ENCODE measurements at places on chromosomes 6 and 20.

DNA sequence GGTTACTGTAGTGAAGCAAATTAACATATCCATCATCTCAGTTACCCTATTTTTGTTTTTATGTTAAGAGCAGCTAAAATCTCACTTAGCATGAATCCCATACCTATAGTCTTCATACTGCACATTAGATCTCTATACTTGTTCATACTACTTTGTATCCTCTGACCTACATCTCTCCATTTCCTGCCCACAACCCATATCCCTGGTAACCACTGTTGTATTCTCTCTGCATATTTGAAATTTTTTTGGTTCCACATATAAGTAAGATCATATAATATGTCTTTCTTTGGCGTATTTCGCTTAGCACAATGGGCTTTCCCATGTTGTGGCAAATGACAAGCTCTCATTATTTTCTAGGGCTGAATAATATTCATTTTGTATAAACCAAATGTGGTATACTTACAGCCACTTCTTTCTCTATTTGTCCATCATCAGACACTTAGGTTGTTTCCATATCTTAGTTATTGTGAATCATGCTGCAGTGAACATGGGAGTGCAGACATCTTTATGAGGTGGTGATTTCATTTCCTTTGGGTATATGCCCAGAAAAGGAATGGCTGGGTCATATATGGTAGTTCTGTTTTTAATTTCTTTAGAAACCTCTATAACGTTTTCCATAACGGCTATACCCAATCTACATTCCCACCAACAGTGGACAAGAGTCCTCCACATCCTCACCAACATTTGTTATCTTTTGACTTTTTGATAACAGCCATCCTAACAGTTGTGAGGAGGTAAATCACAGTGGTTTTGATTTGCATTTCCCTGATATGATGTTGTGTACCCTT lies 39.8 kb downstream of the BACH2 start:
- DNase-seq: no peak

DNA sequence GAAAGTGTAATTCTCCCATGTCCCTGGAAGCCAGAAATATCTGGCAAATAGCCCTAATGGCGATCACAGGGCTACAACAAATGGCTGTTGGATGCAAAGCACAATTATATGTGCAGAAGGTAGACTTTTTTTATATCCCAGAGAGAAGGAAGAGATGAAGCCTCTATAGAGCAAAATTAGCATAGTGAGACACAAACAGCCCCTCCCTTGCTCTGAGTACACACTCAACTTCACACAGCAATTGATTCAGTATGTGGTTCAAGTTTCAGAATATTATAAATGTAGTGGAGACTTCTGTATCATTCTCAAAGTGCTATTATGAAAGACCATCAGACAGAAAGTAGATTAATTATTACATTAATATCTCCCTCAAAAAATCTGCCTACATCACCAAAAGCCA lies 246.5 kb upstream of the TBX18 start:
- DNase-seq: no peak

GRCh38 chr6:78460711-78461110 lies 406.6 kb upstream of the IRAK1BP1 start:
- DNase-seq: no peak

GRCh38 chr6:105279463-105279862 lies 99.6 kb upstream of the POPDC3 start:
- DNase-seq: no peak

GRCh38 chr6:21648475-21649050 lies 55.0 kb downstream of the SOX4 start:
- no peak for DNase-seq

GRCh38 chr6:146581968-146582367 lies 16.8 kb upstream of the ADGB start:
- no peak for DNase-seq

DNA sequence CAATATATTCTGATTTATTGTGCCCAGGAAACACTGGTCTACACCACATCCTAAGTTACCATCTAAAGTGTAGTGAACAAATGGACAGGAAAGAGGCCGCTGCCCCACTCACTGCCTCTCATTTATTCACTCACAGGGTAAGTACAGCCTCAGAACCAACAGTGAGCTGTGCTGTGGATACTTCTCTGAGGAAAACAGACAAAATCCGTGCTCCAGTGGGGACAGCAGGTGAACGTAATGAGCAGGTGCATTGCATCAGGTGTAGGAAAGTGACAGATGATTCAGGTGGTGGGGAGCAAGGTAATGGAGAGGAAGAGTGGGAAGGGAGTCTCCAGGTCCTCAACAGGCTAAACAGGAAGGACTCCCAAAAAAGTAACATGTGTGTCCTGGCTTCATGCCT lies 8.4 kb upstream of the ULBP2 start:
- no peak for DNase-seq

- DNase-seq: no peak
Observed at GRCh38 chr6:55009131-55009530, 162.6 kb downstream of the FAM83B start.

DNA sequence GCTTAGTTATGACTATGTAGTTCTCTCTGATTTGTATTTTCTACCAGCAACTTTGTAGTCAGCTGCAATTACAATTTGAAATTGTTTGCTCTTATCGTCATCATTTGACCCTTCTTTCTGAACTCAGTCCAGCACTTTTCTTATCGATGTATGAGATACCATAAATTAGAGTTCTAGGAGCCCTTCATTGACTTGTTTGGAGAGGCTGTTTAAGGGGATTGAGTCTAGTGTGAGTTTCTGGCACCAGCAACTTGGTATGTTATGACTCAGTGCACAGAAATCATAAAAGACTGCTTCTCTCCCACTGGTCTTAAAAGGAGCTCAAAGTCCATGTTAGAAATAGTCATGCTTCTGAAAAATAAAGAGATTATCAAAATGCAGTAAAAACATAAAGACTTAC lies 190.3 kb downstream of the TENT5A start:
- DNase-seq: no peak

DNA sequence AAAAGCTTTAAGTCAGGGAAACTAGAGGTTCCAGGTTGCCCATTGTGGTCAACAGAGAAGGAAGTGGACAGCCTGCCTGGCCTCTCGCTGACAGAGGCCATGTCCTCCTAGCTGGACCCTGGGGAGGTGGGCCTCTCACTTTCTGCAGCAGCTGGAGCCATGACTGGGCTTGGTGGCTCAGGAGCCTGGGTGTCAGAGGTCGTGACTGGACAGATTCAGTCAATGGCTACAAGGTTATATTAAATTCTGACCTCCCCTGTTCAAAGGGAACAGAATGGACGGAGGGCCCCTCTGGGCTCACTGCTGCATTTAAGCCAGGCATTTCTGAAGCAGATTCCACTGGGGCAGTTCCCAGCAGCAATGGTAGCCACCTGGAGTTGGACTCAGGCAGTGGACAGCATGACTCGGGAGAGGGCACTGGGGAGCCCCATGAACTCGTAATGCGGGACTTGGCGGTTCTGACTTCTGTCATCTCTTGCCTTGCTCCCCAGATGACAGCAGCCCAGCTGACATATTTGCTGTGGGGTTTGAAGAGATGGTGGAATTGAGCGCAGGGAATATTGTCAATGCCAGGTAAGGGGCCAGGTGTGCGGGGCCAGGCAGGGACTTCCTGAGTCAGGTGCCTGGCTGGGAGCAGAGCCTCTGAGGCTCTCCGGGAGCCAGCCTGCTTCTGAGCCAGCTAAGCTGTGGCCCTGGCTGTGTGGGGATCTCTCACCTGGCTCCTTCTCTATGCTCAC lies 86.7 kb downstream of the SYNJ2 start:
- DNase-seq: no peak
